ENCODE measurements at places on chromosomes 7 and 10.
A peak's percentile ranks its signal among the peaks of the same experiment; 100 is the strongest.

DNA sequence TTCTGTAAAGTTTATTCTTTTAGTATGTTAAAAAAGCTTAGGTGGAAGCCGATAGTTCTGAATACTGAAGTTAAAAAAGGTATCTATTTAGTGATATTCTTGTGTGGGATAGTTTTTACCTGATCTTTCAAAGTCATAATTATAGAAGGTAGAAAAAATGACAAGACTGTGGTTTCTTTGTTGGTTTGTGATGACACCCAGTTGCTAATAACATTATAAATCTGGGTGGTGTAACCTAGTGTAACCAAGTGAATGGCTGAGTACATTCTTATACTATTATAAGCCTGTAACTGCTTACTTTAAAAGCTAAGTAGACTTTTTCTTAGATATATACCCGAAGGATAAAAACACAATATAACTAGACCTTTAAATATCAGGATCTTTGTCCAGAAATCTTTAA is 2.3 kb downstream of the CDK13 start:
- DNase-seq = no peak

GRCh38 chr10:126895214-126895781 is 9.9 kb upstream of the DOCK1 start:
- DNase-seq = no peak

DNA sequence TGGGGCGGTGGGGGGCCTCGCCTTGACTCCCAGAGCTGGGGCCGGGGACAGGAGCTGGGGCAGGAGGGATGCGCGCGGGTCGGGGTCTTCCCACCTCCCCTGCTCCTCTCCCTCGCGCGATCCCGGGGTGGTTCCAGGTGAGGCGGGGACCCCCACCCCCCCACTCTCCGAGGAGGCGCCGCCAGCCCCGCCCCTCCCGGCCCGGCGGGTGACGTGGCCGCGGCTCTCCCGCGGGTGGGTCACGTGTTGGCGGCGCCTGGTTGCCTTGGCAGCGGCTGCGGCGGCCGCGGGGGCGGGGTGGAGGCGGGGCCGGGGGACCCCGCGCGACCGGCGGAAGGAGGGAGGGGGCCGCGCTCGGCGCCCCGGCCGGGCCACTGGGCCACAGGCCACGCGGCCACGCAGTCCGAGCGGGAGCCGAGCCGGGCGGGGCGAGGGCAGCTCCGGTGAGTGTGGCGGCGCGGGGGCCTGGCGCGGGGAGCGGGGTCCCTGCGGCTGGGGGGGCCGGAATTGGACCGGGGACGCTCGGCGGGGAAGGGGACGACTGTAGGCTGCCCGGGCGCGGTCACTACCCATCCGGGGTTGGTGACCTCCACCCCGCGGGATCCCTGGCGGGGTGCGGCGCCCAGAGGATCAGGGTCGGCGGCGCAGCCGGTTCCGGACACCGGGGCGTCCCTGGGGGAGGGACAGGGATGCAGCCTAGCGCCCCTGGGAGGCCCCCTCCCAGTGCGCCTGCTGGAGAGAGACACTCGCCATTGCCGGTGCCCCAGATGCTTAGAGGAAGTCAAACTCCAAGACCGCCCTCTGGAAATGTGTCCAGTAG is at the start of gene ORAI2:
TSS of gene ORAI2 (plus strand) at position 357 of the 820 bp plus-strand sequence. CDS start 5,382 bp downstream, outside the sequence.
- peak; percentile 78 for DNase-seq

- no peak for DNase-seq
Measured at GRCh38 chr10:103067956-103068355, 125.1 kb downstream of the NT5C2 start.

DNA sequence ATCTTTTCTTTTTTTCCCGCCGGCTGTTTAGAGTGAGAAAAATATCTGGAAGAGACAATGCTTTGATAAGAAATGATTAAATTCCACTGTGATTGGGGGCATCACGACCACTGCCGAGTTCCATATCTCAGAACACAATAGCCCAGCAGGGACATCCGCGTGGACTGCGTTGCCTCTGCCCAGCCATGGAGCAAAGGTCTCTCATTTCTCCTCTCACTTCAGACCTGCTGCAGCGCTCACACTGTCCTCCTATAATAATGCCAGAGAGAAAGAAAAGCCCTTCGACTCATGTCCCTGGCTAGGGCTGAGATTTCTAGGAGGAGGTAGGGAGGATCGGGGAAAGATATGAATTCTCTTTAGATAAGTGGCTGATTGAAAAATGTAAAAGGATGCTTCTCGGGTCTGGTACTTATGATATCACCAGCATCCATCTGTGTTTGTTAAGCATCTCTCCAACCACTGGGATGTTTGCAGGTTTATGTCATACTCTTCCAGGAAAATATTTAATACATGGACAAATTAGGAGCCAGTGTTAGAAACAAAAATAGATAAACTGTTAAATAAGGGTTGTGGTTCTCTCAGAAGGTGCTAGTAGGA is 472.9 kb upstream of the AKR1E2 start:
- DNase-seq = no peak

DNA sequence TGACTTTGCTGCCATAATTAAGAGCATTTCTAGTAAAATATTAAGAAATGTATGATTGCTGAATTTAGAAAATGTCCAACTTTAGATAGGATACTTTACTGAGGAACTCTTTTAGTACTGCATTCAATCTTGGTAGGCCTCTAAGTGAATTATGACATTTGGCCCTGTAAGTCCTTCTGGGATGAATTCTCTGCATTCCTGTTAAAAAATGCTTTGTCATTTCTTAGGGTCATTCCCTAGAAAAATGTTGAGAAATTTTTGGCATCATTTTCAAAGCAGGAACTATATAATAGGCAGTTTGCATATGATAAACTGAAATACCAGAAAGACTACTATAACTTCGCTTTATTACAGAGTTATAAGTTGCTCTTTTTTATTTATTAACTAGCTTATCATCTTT is 69.3 kb upstream of the PRR15 start:
- no peak for DNase-seq

- DNase-seq = peak; percentile 43
Measured at GRCh38 chr10:6201516-6201975, 1.2 kb upstream of the PFKFB3 start.

DNA sequence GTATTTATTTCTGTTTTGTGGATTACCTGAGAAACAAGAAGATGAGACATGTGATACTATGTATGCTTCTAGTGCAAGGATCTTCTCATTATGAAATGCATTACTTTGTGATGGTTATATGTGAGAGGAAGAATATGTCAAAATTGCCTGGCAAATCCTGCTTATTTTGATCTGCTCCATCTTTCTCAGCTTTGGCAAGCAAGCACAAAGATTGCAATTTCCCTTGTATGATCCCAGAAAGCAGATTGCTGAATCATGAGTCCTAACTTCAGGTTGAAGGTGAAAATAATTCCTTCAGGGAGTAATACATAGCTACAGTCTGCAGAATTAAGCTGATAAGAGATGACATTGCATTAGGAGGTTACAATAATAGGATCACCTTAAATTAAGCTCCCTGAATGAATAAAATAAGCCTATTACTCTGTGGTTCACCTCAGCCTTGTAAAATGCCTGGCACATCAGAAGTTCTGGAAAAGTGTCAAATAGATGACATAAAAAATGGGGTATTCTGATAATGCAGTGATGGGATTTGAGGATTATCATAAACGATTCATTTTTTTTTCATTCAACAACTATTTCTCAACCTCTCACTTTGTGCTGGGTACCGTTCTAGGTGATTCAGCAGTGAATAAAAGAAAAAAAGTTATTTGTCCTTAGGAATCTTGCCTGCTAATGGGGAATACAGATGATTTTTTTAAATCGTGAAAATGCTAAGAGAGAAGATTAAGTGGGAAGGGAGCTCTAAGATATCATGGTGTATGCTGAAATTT is 120.7 kb downstream of the CHN2 start:
- no peak for DNase-seq
